ENCODE measurements at places on chromosomes 16 and 17.

GRCh38 chr16:20072146-20072873, 1.4 kb downstream of the GPR139 start:
- no peak for DNase-seq

DNA sequence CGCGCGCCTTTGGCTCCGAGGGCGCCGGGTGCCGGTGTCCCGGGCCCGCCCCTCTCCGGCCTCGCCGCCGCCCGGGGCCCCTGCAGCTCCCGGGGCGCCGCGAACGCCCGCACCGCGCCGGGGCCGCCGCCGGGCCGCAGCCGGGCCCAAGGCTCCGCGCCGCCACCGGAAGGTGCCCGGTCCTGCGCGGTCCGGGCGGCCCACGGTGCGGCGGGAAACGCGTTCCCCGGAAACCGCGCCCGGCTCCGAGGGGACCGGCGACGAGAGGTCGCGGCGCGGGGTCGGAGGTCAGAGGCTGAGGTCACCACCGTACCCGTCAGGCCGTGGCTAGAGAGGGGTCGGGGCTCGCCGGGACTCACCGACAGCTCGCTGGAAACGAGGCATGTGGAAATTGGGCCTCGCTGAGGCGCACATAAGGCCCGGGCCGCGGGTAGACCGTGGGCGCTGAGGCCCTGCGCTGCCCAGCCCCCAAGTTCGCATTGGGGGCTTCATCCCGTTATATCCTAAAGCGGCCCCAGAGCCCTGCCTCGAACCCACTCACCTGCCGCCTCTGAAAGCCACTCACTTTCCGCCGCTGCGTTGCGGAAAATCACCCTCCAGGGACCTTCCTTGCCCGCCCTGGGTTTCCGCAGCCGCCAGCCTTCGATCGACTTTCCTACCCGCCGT, at the start of gene DUS1L:
Gene DUS1L (minus strand): TSS at position 167 of the 666 bp plus-strand sequence. CDS start 745 bp downstream, outside the sequence.
- peak; percentile 25 for DNase-seq

- no peak for DNase-seq
These were observed 248.2 kb upstream of the MAF start for GRCh38 chr16:79848719-79849118.

DNA sequence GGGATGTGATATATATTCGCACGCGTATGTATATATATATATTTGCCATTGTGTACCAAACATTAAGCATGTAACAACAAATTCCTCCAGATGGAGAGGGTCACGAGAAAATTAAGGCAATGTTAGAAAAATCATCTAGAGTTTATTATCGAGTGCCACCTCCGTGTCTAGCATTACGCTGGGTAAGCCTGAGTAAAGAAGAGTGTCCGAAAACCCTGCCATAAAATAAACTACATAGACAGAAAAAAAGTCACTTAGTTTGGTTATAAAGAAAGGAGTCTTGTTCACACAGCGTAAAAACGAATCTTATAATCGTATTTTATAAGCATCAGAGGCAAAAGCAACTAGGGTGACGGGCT, 644 bp upstream of the RHOT1 start:
- no peak for DNase-seq

- DNase-seq = no peak
These were observed 19.6 kb downstream of the NT5M start for GRCh38 chr17:17322516-17323510.

DNA sequence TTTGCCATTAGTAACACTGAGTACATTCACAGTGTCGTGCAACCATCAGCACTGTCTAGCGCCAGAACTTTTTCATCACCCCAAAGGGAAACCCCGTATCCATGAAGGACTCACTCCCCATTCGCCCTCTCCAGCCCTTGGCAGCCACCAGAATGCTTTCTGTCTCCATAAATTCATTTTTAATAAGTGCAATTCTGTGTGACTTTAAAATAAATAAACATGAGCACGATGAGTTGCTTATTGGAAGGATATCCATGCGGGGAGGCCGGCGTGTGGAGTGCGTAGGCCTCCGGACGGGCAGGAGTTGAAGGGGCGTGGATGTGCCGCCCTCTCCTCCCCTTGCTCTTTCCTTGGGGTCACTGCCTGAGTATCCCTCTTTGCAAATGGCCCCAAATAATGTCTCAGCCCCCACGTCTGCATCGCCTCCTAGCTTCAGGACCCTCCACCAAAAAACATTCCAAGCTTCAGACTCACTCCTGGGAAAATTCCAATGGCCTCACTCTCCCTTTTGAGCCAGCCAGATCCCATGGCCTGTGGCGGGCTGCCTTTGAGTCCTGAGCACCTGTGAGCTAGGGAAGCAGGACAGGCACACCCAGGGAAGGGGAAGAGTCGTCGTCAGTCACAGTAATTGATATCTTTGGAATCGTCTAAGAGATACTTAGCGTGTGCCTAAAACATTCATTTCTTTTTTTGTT, 306.3 kb downstream of the SEC14L1 start:
- DNase-seq = no peak

GRCh38 chr16:65124596-65124995, 2.7 kb upstream of the CDH11 start:
- DNase-seq = no peak

DNA sequence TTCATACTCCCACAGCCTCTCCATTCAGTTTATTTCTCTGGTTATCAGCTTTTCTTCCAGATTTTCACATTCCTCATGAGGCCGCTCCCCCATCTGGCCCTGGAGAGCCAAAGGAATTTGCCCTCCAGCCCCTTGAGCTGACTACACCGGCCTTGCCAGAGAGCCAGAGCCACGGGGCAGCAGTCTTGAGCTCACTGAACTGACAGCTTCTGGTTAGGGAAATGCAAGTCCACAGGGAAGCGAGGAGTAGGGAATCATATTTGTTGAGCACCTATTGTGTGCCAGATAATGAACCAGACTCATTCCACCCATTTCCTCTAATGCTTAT, 102.4 kb downstream of the ABCC12 start:
- DNase-seq = no peak

GRCh38 chr16:24737391-24737871, 8.0 kb downstream of the TNRC6A start:
- no peak for DNase-seq

All from activated CD8-positive, alpha-beta memory T cell treated with anti-CD3 and anti-CD28 coated beads for 4 hours (primary cell).